ENCODE measurements at places on chromosomes 1 and 21.

DNA sequence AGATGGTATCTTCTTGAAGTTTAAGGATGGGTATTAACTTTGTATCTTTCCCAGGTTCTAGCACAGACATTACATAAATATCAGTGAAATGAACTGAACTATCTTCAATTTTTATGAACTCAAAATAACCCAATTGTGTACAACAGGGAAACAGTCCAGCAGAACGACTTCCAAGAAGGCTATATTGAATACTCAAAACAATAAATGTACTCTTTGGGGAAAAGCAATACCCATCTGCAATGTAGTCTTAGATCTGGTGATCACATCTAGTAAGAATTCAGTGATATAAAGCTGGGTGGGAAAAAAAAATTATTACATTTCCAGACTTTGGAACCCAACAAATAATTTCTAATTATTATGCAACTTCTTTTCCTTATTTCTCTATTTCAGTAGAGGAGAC lies 33.1 kb upstream of the GORAB start:
- no peak for DNase-seq

DNA sequence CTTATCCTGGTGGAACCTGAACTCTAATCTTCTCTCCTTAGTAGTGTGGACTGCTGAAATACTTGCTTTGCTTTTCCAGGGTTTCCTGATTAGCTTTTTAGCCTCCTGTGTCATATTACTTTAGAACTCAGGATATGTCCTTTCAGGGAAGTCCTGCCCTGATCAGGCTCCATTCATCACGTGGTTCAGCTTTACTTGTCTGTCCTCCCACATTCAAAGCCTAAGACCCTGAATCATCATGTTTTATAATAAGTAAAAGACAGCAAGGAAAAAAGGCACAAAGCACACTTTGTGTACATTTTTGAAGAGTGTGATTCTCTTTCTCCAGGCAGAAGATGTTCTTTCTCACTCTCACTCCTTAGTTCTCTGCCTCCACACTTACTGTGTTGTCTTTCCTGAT lies 70.6 kb downstream of the PATJ start:
- DNase-seq = no peak

GRCh38 chr1:20442920-20443625 lies 42.9 kb downstream of the CAMK2N1 start:
- no peak for DNase-seq

DNA sequence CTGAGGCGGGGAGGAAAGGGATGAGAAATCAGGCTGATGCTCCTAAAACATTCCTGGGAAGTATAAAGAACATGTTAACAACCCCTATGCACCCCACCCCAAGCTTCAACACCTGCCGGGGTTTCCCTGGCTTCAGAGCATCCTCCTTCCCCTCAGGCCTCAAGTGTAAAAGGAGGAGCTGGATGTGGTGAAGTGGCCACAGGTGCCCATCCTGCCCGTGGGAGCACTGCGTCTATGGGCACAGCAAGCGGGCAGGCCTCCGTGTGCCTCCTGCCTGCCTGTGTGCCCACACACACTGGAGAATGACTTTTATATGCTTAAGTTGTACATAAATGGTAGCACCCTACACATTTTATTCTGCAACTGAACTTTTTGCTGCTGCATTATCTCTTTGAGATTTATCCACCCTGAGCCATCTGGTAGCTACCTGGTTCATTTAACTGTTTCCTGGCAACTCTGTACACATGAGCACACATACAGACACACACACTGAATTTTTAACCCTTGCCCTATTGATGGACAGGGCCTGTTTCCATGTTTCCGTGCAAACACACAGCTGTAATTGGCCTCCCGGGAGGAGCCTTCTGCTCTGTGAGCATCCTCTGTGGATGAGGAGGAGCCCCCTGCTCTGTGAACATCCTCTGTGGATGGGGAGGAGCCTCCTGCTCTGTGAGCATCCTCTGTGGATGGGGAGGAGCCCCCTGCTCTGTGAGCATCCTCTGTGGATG lies 13.4 kb upstream of the FTCD start:
- no peak for DNase-seq

Measured in activated CD8-positive, alpha-beta memory T cell treated with anti-CD3 and anti-CD28 coated beads for 4 hours (primary cell).